ENCODE measurements at places on chromosomes 11 and 22.

GRCh38 chr11:112522536-112522935 is 261.9 kb upstream of the PLET1 start:
- no peak for DNase-seq

- DNase-seq, result no peak
Measured at GRCh38 chr22:43018615-43019014, 3.7 kb upstream of the PACSIN2 start.

DNA sequence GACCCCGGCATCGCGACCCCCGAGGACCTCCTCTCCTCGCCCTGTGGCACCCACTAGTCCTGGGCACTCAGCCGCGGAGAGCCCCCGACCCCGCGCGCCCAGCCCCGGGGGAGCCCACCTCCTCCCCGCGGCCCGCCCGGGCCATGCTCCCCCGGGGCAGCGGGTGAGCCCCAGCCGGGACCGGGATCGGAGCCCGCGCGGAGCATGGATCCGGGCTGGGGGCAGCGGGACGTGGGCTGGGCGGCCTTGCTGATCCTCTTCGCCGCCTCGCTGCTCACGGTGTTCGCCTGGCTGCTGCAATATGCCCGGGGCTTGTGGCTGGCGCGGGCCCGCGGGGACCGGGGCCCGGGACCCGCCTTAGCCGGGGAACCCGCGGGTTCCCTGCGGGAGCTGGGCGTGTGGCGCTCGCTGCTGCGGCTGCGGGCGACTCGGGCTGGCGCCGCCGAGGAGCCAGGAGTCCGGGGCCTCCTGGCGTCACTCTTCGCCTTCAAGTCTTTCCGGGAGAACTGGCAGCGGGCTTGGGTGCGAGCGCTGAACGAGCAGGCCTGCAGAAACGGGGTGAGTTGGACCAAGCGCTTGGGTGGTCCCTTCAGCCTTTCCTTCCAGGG is 498 bp downstream of the C2CD2L start:
- DNase-seq, result no peak

- no peak for DNase-seq
Measured at GRCh38 chr11:3665336-3666022, 5.7 kb downstream of the CHRNA10 start.

DNA sequence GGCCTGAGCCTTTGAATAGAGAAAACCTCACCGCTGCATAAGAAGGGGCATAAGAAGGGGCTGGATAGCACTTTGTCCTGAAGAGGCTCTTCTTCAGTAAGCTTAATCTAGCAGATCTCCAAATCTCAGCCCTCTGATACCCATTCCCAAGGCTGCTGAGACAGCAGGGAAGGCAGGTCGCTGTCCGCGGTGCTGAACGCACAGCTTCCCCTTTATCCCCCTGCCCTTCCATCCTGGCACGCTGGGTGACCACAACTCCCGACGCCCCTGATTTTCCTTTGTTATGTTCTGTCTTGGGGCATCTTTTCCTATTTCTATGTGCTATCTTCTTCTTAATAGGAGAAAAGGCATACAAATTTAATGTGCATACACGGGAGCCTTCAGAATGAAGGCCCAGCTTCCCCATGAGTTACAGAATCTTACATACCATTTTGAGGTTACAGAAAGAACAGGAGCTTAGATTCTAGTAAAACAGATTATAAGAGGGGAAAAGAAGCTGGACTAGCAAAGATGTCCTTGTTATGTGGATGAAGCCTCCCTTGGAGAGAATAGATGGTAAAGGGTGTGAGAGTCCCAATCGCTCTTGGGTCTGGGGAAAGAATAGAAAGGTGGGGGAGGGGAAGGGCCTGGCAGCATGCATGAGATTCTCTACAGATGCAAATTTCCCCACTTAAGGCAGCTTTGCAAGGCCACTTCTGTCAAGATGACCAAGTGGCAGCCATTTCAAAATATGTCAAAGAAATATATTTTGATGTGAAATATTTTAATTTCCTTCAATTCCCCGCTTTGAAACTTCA is 5.7 kb upstream of the SULT4A1 start:
- peak; percentile 81 for DNase-seq

GRCh38 chr11:2775083-2775625 is 75.4 kb upstream of the KCNQ1OT1 start:
- DNase-seq, result no peak

- DNase-seq, result no peak
Measured at GRCh38 chr11:11038352-11038751, 180.5 kb upstream of the ZBED5 start.

GRCh38 chr11:128483211-128483788 is 104.1 kb downstream of the ETS1 start:
- no peak for DNase-seq

DNA sequence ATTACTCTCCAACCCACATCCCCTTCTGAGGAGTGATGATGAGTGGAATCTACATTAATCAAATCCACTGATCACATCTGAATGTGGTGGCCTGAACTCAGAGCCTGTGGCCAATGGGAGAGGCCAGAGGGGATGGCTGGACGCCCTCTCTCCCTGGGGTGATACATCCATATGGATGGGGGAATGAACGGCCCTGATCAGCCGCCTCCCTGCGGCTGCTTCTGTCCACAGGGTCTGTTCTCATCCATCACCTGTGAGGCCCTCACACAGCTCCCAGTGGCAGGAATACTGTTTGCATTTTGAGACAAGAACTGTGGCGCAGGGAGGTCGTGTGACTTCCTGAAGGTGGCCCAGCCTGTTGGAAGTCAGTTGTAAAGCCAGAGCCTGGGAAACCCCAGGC is 78.3 kb upstream of the SHISAL1 start:
- no peak for DNase-seq

DNA sequence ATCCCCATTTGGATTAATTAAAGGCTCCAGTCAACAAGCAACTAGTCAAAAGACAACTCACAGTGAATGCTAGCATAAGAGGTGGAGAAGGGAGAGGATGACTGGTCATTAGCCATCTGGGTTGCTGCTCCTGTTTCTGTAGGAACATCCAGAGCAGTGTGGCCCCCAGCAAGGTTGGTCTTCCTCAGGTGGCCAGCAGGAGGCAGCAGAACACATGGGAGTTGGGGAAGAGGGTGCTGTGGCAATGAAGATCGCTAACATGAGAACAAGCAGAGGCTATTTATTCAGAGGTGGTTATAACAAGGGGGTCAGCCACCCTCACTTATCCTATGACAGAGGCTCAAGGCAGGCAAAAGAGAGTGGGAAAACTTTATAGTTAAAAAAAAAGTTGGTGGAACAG is 21.3 kb downstream of the IZUMO1R start:
- DNase-seq, result no peak

GRCh38 chr11:2533587-2534133 is 88.9 kb downstream of the KCNQ1 start:
- peak; percentile 52 for DNase-seq

GRCh38 chr22:26669060-26669481 is 11.7 kb downstream of the MIAT start:
- peak; percentile 40 for DNase-seq

DNA sequence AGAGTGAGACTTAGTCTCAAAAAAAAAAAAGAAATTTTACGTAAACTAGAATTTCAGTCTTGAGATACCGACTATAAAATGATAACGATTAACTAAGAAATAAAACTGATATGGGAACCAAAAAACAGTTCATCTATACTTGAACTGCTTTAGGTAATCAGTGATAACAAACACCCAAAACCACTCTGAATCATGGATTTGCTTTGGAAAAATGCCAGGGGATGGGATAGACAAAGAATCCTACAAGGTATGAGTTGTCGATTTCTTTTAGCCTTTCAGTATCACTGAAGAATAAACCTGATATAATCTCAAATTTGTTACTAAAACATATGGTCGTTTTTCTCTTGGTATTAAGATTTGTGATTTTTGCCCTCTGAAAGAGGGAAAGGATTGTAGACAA is 13.7 kb downstream of the CSTF3 start:
- no peak for DNase-seq

GRCh38 chr11:15935373-15935772 is 421.0 kb downstream of the SOX6 start:
- no peak for DNase-seq

DNA sequence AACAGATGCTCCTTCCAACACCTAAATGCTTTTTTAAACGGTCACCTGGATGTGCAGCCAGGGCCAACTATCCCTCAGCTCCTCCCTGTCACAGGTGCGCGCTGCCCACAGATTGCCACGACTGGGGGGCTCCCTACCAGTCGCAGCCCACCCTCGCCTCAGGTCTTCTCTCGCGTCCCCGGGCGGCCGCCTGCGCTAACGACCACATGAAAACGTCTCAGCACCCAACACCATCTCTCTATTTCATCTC is 469 bp downstream of the ZBED5 start:
- no peak for DNase-seq

- DNase-seq, result no peak
Measured at GRCh38 chr11:134753771-134754520, 341.9 kb upstream of the B3GAT1 start.
